Body of pancreas (tissue), 4 donors: ENCODE measurements at places on chromosomes 1 and 21. TPM values are rescaled to one million over a fixed set of nuclear protein-coding genes. Genes with fewer than 3 reads are reported as not detected.

DNA sequence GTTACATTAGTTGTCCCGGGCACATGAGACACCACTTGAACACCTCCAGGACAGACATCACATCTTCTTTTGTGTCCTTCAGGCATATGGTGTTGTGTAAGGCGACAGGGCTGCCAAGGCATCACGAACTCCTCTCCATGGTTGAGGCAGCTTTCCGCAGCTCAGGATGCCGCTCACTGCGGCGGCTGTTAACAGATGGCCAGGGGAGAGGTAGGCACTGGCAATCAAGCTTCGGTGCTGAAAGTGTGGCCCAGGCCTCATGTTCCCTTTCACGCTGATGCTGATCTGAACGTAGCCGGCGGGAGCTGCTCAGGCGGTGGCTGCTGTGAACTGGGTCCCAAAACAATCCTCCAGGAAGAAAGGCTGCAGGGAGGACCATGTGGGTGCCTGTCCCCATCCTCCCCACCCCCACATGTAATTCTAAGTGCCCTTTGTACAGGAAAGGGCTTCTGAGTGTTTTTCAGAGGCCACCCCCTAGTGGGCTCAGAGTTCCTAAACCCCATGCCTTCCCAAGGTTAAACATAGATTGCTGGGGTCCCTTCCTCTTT, 287.1 kb upstream of the AJAP1 start:
- DNase-seq = no peak

- no peak for DNase-seq
These were observed 27.5 kb downstream of the INTS7 start for GRCh38 chr1:212007886-212008285.

GRCh38 chr1:222680080-222680479, 32.2 kb downstream of the AIDA start:
- no peak for DNase-seq

- DNase-seq = peak; percentile 30
These were observed 841 bp downstream of the SNX27 start for GRCh38 chr1:151612501-151613281.

- no peak for DNase-seq
These were observed 142.5 kb upstream of the MAGI3 start for GRCh38 chr1:113247782-113248181.

The CLCA2 gene
- not detected for total RNA-seq

- DNase-seq = no peak
These were observed 469.5 kb downstream of the MATN1 start for GRCh38 chr1:30253807-30254440.

- no peak for DNase-seq
These were observed 14.6 kb upstream of the SLC2A1 start for GRCh38 chr1:42973286-42973685.

DNA sequence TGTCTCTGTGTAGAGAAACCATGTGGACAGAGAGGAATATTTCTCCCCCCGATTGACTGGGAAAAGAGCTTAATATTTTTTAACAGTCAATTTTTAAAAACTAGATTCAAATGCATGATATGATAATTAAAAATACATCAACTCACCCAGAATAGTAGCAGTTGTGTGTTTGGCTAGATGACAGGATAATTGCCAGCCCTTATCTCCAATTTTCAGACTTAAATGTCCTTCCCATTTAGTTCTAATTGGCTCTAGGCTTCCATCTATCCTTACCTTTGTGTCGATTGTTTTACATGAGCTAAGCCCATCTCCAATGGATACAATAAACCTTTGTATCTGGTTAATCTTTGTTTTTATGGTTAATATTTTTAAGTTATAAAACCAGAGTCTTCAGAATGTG, 23.9 kb upstream of the KIAA0040 start:
- DNase-seq = no peak

DNA sequence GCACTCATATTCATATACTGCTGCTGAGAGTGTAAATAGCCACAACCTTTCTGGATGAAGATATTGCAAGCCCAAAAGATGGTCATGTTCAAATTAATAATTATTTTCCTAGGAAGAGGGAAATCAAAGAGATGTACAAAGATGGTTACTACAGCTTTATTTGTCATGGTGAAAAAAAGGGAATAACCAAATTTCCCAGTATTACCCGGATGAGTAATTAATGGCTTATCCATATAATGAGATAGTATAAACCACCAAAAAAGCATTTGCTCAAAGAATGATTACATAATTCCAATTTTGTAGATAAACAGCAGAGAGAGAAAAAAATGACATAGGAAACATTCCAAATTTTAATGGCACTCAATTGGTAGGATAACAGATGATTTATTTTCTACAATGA, 165.6 kb downstream of the C1orf21 start:
- DNase-seq = no peak

- DNase-seq = peak; percentile 63
These were observed 72.6 kb downstream of the TENT5C start for GRCh38 chr1:117678246-117678977.

The AVPR1B gene
- total RNA-seq = 0.78 TPM
